CD4-positive, alpha-beta T cell treated with Interleukin-4 for 4 hours (primary cell): ENCODE measurements at places on chromosomes 6 and 20.

DNA sequence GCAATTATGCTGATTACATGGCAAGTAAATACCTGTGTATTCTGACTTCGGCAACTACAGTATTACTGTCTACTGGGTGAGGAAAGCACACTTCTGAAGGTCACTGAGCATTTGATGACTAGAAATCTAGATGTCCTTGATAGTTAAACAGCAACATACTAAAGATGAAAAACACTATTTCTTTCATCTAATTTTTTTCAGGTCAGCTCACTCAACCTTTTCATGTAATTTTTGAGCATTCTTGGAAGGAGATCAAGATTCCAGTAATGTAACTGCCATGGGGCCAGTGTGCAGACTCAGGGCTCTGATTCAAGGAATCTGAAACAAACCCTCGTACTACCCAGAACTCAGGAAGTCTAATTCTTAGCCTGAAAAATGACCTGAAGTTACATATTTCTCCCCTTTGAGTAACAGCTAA, 222.6 kb upstream of the TAB2 start:
- DNase-seq = peak; percentile 49

DNA sequence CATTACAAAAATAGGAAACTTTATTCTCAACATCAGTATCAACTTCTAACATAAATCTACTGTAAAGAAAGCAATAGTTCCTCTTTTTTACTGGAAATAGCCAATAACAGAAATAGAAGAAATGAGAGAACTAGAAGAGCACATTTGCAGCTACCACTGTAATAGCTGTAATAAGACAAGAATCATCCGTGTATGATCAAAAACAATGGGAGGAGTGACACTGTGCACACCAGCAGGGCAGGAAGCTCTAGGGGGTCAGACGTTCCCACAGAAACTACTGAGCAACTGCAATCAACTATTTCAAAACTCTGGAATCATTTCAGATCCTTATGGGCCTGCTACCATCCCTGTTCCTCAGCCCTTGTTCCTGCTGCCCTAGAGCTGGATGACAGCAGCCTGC, 43.7 kb downstream of the NINL start:
- DNase-seq = no peak

GRCh38 chr6:26305641-26305969, 59.4 kb upstream of the BTN3A2 start:
- no peak for DNase-seq

DNA sequence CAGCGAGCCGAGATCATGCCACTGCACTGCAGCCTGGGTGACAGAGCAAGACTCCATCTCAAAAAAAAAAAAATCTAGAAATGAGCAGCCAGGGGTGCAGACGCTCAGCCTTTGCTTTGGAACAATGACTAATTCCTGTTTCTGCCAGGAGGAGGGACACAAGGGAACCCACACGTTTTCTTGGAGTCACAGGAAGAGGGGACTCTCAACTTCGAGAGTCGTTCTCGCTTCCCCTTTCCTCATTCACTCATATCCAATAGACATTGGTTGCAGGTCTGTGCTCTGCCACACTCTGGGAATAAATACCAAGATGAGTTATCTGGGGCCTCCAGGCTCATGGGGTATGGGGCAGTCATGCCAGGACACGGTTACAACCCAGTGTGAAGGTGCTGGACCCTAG, 91.5 kb upstream of the RREB1 start:
- DNase-seq = no peak

DNA sequence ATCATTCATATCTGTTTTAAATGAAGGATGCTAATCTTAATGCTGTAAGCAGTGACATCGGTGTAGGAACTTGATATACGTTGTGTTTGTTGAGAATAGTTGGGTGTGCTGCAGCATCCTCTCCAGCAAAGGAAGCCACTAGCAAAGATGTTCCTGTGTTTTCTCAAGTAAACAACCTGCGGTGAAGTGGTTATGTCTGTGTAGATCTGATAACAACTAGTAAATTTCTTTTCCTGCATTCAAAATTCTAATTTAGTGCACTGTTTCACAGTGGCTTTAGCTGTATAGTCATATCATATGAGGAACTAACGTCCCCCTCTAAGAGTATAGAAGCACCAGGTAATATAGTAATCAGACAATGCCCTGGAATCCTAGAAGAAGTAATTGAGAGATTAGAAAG, 38.7 kb downstream of the NCOA7 start:
- peak; percentile 72 for DNase-seq

DNA sequence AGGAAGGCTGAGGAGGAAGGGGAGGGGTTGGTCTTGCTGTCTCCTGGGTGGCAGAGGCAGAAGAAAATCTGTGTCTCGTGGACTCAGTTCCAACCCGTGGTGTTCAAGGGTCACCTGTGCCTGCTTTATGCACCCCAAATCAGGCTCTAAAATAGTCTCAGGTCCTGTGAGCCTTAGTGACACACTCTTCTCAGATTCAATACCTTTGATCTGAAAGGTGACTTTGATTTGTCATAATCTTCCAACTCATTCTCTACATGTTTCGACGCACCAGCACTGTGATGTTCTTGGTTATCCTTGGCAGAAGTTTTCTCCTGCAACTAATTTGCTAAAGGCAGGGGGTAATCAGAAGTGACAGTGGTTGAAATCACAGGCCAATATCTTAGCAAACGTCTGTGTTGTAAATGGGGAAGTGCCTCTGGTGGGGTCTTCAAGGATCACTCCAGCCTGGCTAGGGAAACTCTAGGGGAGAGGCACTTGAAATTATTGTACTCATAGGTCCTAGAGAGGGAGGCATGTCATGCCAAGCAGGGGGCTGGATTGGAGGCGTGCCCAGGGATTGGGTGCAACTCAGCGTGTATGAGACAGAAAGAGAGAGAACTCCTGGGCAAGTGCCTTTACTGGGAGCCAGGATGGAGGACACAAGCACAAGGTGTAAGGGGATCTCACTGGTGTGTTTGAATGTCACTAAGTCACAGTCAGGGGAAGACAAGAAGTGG, 19.0 kb upstream of the PRND start:
- DNase-seq = no peak

DNA sequence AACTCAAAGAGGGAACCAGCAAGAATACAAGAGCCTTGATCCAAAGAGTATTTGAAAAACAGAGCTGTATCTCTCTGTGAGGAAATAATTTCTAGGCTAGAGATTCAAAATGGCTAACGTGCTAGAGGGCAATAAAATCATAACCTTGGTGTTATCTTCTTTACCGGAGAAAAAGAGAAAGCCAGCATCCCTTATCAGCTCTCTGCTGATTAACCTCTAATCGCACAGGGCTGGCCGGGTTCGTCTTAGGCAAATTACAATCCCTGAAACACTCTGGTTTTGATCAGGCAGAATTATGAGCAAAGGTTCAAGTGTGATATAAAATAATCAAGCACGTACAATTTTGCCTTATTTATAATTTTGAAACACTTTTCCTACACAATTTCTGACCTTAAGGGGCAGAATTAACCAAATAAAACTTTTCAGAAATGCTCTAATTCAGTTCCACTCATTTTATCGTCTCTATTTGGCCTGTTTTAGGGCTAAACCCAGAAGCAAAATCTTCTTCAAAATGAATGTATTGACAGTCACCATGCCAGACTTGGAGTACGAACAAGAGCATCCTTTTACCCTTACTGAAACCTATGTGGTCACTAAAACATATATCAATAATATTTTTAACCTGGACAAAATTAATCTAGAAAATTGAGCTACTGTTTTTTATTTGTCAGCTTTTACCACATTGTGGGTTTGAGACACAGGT, 13.7 kb downstream of the PSMB9 start:
- DNase-seq = no peak
